Vagina (tissue), 2 donors: ENCODE measurements at places on chromosomes 16 and 17.
A peak's percentile ranks its signal among the peaks of the same experiment; 100 is the strongest.

- no peak for DNase-seq
Observed at GRCh38 chr17:56892333-56892732, 21.5 kb downstream of the TRIM25 start.

- DNase-seq: no peak
Observed at GRCh38 chr16:57022445-57022844, 33.1 kb downstream of the NLRC5 start.

DNA sequence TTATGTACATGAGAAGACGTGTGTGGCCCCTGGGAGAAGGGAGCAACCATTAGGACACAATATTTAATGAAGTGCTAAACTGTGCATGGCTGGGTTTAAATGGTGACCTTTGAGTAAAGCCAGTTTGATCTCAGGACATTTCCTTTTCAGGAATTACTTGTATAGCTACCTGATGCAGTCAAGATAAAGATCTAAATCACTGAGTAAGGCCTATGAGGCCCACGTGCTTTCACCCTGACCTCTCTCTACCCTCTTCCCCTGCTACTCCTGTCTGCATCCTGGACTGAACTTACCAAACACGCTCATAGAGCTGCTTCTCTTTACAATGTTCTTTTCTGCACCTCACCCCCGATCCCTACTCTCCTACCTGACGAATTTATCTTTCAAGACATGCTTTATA lies 98.9 kb downstream of the GRIN2A start:
- no peak for DNase-seq

DNA sequence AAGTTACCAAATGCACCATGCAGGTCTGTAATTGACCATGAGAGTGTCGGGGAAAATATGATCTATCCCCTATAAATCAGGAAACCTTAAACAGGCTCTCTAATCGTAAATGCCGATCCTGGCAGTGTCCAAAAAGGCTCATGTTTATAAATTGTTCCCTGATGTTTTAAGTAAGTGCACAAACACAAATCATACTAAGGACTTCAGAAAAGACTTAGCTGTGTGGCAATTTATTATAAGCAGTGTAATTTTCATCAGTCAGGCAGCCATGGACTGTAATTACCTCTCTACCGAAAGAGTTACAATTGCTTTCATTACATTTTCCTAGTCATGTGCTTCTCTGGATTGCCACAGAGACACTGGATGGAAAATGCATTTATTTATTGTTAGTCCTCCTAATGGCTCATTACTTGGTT lies 73.4 kb upstream of the COX10 start:
- no peak for DNase-seq

DNA sequence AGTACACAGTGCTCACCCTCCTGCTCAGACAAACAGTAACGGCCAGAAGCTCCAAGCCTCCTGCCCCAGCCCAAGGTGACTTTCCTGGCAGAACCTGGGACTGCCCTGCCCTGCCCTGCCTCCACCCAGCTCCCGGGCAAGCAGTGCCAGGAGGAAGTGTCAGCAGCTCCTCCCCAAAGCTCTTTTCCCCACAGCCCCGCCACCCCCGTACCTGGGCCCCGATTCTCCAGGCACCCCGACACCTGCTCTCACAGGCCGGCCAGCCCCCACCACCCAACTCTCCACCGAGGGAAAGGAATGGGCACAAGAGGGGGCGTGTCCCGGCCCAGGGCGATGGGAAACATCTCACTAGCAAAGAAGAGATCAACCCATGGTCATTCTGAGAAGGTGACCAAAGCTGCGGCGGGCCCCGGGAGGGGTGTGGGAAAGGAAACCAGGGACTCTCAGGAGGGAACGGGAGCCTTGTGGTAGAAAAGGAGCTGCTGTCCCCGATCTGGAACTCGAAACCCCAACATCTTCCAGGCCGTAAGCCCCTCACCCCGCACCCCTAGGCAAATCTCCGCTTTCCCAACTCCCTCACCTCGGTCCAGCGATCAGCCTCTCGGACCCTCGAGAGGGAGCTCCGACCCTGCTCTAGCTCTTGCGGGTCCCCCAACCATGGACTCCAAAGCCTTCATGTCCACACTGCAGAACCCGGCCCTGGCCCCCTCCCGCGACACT lies 1.2 kb downstream of the BCAR1 start:
- no peak for DNase-seq

DNA sequence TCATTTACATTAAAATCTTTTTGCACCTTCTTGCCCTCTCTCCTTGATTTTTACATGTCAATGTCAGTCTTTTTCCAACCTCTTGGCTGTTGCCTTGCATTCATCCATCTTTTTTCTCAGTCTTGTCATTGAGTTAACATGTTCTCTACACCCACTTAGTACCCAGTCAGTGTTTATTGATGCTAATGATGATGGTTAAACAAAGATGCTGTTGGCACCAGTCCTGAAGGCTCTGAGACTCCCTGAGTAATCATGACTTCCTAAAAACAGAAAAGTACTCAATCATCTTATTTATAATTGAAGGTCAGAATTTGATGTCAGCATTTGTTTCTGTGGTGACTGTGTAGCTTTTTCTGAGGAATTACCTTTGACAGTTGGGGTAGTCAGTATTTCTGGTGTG lies 104.5 kb downstream of the NLK start:
- no peak for DNase-seq

GRCh38 chr17:71966459-71967313 lies 154.1 kb upstream of the SOX9 start:
- no peak for DNase-seq

GRCh38 chr16:2460391-2460713 lies 443 bp downstream of the TEDC2 start:
- DNase-seq: no peak

GRCh38 chr17:78356101-78356713 lies 3.7 kb downstream of the SOCS3 start:
- no peak for DNase-seq

DNA sequence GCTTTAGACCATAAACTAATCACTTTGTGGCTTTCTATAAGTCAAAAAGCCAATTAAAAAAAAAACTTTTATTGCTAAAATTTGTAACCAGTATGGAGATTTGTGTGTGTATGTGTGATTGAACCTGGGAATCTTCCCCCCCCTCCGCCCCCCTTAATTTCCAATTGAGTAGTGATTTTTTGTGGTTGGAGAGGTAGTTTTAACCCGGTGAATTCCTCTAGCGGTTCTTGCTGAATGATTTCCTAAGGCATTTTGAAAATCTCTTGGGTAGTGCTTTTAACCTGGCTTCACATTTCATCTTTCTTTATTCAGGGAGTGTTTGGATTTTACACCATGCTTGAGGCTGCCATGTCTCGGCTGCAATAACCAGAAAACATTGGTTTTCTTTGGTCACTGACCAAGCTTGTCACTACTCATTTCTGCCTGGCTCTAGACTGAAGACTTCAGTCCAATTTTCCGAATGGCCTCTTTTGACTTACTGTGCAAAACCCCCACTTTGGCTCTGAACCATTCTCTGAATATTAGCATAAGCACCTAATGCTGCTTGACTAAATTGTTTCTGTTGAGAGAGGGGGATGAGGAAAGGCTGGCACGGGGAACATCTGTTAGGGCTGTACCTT lies 35.6 kb downstream of the PRKCA start:
- DNase-seq: no peak

DNA sequence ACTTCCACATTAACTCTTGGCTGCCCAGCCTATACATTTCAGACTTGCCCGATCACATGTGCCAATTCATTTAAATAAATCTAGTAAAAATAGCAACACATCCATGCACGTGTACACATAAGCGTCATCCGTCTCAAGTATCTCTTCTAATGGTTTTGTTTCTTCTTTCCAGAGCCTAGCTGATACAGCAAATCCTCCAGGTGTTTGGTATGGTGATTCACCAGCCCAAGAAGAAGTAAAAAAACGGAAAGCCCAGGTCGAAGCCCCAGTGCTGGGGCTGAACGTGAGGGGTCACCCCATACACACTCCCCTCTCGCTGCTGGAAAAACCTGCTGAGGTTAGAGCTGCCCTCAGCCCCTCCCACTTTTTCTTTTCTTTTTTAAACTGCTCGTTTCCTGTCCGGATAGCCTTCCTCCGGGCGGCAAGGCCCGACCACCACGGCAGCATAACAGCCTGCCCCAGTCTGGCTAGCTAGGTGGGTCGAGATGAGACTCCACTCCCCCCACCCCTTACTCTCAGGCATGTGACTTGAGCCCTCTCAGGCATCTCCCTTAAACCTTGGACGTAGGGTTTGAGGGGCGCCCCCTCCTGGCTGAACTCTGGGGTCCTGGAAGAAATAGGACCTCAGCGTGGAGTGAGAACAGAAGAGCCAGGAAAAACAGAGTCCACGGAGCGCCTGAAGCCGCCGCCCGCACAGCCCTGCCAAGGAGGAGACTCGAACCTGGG lies 13.9 kb upstream of the OR1F1 start:
- DNase-seq: no peak

GRCh38 chr17:80356231-80356856 lies 58.6 kb upstream of the ENDOV start:
- DNase-seq: no peak

DNA sequence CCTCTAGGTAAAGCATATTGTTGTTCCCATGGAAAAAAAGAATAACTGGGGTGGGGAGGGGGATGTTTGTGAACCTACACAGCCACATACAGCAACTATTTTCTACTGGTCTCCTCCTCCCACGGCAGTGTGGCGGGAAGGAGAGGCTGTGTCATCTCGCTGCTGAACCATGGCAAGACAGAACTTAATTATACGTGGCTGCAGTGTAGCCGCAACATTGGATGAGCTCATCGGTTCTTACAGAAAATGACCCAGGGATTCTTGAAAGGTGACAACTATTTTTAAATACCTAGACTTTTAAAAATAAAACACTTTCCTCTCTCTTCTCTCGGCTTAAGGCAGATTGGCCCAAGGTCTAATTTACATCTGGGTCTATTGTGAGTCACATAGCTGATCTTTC lies 19.8 kb upstream of the TEKT3 start:
- DNase-seq: no peak

GRCh38 chr16:22321340-22322001 lies 24.3 kb downstream of the POLR3E start:
- peak; percentile 81 for DNase-seq

- no peak for DNase-seq
Observed at GRCh38 chr17:81528651-81529436, 667 bp downstream of the FSCN2 start.

GRCh38 chr17:1714980-1715802 lies 5.0 kb upstream of the TLCD2 start:
- peak; percentile 99 for DNase-seq

- no peak for DNase-seq
Observed at GRCh38 chr17:43662413-43663141, 855 bp upstream of the MEOX1 start.

- no peak for DNase-seq
Observed at GRCh38 chr17:76497979-76498875, 3.0 kb downstream of the RHBDF2 start.

DNA sequence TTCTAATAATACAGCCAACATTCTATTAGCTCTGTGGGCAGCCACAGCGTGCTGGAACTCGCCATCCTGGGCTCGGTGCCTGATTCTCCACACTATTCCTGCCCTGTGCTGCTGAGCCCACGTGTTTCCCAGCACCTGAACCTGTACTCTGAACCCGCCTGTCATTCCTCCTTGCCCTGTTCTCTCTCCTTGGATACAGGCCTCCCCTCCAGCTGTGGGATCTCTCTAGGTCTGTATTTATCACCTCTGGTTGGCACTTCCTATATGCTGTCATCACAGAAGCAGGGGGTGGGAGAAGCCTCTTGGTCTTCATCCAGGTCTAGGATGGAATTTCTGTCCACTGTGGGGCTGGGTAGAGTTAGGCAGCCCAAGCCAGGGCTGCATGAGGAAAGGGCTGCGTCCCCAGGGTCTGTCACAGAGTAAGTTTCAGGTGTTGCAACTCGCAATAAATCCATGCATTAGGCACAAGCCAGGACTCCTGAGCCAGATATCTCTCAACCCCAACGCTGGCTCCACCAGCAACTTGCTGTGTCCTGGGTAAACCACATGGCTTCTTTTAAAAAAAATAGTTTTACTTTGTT lies 56.0 kb downstream of the ABAT start:
- DNase-seq: no peak

DNA sequence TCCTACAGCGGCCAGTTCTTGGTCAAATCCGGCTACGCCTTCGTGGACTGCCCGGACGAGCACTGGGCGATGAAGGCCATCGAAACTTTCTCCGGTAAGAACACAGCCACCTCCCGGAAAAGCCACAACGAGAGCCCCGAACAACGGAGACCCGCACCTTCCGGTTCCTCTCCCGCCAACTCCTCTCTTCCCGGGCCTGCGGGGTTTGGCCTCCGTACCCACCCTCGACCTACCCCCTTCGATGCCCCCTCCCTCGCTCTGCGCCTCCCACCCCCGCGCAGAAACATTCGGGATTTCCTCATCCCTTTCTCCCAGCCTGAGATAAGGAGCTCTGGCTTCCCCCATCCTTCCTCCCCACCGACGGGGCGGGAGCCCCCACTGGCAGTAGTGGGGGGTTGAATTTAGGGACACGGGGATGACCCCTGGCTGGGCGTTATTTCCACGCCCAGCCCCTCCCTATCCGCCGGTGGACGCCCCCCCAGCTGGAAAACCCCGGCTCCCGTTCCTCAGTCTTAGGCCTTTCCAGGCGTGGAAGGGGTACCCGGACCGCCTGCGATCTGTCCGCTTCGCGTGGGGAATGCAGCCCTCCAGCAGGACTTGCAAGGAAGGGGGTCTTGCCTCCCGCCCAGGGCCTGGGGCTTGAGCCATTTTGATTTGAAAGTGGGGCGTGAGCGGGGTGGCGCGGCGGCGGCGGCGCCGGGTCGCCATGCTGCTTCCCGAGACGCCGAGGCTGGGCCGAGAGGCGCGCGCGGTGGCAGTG lies 822 bp downstream of the IGF2BP1 start:
- DNase-seq: peak; percentile 82

DNA sequence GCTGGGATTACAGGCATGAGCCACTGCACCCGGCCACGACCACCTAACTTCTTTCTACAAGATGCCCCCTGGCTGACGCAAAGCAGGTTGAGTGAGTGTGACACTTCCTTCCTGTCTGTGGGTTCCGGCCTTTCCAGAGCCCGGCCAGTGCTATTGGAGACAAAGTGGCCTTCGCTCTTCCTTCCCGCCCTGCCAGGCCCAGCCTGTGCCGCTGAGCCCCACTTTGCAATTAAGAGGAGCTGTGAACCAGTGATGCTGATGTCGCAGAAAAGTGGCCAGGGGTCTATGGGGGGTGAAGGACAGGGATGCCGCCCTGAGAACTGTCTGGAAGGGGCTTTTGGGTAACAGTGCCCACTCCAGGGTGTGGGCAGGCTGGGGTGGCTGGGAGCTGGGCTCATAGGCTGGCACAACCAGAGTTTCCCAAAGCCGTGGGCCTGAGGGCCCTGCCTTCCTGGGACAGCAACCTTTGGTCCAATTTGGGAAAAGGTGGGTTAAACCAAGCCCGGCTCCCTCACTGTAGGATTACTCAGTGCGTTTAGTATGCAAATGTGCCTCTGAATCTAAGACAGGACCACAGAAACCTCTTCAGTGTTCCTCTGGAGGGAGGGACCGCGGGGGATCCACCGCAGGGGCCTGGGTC lies 174.9 kb downstream of the SEC14L1 start:
- DNase-seq: no peak

GRCh38 chr17:37673386-37673785 lies 30.1 kb upstream of the DDX52 start:
- no peak for DNase-seq

DNA sequence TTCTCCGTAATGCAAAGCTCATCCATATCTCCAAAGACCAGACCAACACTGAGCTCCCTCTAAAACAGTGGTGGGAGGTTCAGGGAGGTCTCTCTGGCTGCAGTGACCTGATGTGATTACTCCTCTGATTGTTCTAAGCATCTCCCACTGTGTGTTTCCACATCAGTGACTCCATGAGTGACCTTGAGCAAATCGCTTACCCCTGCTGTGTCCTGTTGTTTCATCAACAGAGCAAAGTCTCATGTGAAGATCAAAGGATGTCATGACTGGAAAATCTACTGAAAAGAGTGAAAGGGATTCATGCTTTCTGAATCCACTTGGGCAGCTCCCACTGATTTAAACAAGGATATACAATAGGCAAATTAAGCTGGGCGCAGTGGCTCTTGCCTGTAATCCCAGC lies 352.9 kb downstream of the TMEM114 start:
- peak; percentile 31 for DNase-seq
